Fibroblast of gingiva (primary cell): ENCODE measurements at places on chromosomes 1 and 21.

DNA sequence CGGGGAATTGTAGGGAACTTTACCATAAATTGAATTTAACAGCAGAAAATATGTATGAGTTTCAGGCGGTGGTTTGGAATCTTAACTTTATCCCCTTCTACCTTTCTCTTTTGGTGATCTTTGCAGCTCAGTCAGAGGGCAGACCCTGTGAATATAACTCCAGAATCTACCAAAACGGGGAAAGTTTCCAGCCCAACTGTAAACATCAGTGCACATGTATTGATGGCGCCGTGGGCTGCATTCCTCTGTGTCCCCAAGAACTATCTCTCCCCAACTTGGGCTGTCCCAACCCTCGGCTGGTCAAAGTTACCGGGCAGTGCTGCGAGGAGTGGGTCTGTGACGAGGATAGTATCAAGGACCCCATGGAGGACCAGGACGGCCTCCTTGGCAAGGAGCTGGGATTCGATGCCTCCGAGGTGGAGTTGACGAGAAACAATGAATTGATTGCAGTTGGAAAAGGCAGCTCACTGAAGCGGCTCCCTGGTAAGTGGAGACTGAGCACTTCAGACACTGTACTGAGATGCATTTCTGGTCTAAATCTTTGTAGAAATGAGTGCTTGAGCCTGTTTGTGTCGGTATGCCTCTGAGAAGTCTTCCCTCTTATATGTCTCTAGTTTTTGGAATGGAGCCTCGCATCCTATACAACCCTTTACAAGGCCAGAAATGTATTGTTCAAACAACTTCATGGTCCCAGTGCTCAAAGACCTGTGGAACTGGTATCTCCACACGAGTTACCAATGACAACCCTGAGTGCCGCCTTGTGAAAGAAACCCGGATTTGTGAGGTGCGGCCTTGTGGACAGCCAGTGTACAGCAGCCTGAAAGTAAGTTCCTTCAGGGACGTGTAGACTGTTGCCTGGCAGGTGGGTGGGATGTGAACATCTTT, 1.5 kb downstream of the CCN1 start:
- peak; percentile 72 for DNase-seq

DNA sequence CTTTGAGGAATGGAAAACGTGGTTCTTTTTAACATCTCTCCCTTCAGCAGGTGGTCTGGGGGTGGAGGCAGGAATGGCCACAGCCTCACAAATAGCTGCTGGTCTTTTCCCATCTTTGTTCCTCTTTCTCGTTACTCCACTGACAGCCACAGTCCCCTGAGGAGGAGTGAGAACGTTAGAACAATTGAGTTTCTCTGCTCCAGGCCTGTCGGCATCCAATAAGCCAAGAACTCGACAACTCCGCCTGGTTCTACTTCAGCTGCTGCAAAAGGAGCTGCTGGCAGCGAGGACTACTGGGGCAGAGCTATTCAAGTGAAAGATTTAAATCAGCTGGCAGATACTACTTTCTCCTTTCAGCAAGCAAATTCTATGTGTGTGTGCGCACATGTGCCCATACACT, 169.5 kb upstream of the GALNT2 start:
- DNase-seq = no peak

DNA sequence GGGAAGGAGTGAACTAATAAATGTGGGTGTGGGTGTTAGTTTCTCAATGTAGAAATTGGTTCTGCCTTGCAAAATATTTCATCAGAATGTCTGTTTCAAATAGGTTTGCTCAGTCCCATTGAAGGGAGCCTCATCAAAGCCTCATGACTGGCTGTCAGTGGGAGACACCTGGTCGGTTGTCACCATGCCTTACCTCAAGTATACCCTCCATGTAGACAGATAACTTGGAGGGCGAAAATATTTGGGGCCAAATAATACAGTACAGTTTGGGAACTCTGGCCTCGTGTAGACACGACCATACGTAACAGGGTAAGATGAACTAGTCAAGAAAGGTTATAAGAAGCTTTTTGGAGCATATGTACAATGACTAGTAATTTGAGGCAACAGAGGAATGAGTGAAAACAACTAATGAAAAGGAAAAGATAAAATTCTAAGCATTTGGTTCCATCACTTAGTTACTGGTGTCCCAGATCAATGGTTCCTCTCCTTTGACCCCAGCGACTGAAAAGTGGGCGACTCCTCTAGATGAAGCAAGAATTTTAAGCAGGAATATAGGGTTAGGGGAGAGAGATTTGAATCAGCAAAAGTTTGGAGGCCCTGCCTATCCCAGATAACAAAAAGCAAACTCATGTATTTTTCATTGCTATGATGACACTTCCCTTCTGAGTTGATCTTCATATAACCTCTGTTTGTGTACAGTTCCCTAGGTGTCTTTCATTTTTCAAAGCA, 163.9 kb downstream of the LRRC40 start:
- no peak for DNase-seq

- DNase-seq = no peak
Measured at GRCh38 chr1:42886046-42886739, 39.8 kb downstream of the ZNF691 start.

DNA sequence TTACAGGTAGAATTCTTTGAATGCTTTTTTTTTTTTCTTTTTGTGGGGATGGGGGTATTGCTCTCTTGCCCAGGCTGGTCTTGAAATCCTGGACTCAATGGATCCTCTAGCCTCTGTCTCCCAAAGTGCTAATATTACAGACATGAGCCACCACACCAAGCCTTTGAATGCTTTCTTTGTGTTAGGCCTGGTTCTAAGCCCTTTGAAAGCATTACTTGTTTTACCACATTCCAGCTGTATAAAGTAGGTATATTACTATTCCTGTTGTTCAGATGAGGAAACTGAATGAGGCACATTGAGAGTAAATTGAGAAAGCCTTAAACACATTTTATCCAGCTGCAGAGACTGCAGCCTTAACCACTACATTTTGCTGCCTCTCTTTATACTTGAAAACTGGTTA, 841.8 kb upstream of the ADGRL4 start:
- no peak for DNase-seq

DNA sequence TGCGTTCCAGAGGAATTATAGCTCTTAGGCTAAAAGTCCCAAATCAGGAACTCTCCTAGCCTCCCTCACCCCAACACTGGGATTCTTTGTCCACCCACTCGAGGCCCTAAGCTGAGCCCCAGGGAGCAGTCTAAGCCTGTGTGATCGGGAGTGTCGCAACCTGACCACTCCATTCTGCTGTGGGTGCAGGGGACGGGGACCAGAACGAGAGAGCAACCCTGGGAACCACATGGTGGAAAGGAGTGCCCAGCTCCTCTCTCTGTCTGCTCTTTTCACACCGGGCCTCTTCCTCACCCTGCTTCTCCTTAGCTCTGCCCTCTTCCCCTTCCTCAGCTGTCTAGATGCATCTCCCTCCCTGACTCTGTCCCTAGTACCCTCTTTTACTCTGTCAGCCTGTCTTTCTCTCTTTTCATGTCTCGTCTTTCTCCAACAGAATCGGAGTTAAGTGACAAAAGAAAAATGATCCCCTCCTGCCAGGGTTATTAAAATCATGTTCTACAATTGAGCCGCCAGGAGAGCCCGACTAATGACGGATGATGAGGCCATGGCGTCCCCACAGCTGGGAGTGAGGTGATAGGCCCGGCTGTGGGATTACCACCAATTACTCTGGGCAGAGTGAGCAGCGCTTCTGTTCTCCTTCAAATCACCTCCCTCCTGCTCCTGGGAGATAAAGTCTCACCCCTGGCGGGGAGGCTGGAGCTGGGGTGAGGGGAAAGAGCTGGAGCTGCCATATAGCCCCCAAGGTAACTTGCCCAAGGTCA, 34.5 kb upstream of the CSF3R start:
- DNase-seq = no peak

DNA sequence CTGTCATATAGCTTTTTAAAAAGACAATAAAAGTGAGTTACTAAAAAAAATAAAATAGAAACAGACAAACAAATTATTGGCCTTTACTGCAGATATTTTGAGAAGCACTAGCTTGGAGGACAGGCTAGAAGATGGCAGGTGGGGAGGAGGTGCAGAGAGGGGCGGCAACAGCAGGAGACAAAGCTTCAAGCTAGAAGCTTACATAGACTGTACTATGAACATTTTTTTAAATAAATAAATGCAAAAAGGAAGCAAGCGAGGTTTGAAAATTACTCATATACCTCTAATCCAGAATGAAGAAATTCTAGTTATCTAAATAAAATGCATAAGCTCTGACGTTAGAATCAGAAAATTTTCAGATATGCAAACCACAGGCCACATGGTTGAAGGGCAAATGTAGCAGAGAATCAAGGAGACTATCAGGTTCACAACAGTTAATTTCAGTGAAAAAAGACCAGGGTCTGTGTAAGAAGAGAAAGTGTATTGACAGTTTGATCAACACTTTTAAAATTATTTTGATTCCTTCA, 54.9 kb downstream of the NRIP1 start:
- peak; percentile 60 for DNase-seq

GRCh38 chr1:24644100-24644384, 940 bp downstream of the SRRM1 start:
- no peak for DNase-seq

- no peak for DNase-seq
Measured at GRCh38 chr1:19507516-19507915, 22.2 kb upstream of the CAPZB start.

GRCh38 chr1:16254263-16254928, 17.4 kb upstream of the CPLANE2 start:
- no peak for DNase-seq

GRCh38 chr1:54047384-54048305, 5.4 kb downstream of the TMEM59 start:
- DNase-seq = no peak

DNA sequence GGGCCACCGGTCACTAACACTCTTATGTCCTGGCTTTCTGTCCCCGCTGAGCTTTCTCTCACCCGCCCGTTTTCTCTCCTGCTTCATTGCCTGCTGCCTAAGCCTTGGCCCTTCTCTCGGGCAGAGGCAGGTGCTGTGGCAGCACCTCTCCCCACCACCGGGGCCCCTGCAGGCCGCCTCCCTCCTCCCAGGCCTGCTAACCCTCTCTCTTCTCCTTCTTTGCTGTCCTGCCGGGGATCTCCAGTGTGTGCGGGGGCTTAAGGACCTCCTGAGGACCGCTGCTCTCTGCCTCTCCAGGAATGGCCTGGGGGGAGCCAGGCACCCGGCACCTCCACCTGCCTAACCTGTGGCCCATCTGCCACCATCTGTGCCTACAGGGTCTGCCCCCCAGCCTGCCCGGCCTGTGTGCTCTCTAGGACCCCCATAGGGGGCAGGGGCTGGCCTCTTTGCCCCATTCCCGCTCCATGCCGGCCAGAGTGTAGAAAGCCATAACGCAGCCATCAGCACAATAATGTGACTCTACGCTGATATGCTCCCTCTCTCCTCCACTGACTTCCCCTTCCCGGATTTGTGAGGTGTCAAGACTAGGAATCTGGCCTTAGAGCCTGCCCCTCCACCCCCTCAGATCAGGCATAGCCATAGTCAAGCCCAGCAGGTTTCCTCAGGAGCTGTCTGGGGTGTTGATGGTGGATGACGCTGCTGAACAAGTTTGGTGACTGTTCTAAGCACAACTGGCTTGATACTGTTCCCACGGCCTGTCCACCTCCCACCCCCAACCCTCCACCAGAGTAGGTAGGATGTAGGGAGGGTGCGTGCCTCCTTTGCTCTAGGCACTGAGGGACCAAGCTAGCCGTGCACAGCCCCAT, 6.1 kb upstream of the SFN start:
- no peak for DNase-seq

DNA sequence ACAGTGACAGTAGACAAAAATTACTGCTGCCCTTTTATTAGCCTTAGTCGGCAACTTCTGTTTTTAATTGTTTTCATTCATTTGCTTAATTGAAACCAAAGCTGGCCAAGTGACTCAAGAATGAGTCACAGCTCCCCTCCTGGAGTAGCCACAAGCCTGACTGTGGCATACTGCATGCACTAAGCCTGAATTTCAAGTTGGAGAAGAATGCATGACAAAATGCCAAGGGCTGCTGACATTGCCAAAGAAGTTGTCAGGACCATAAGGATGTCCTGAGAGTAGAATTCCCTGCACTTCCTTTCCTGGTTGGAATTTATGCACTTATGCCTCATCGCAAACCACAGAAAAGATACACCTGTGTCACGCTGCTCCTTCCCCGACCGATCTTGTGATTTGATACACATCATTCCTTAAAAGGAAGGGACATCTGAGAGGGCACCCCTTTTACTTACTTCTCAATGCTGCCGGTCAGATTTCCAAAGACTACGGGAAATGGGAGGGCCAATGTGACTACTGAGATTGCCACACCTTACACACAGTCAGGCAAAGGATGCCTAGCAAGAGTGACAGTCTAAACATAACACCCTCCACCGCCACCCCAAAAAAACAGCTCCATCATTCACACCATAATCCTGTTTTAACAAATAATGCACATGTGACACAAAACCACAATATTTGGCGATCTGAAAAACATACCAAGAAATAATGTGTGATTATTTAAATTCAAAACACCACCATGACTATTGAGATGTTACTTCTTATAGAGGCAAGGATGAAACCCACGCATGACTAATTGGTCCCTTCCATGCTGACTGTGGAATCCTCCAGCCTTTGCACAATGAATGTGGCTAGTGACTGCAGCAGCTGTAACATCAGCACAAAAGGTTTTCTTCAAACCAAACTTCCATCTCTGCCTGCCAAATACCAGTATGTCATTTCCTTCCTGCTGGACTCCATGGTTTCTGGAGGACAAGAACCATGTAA, 28.2 kb downstream of the VAV3 start:
- DNase-seq = peak; percentile 97

DNA sequence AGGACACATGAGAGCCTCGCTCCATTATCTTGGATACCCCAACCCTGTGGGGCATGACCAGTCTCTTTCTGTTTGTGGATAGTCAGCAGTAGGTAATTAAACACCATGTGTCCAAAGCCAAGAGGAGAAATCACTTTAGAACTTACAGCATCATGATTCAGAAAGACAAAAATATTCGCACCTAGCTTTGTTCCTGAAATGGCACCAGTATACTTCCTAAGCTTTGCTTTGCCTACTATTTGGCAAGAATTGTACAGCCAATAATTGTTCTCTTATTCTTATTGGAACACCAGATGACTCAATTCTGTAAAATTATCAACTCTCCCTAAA, 24.2 kb downstream of the TNFRSF9 start:
- no peak for DNase-seq

DNA sequence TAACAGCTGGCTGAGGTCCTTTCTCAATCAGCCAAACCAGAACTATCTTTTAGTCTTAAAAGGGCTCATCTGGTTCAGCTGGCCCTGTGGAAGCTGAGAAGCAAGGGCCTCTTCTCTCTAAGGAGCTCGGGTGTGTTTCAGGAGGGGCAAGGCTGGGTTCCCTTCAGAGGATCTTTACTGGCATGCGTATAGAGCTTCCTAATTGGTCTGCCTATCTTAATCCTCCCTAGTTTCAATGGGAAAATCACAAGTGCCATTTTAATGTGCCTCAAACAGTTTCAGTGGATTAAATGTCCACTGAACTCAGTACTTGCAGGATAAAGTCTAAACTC, 81.5 kb upstream of the LBR start:
- DNase-seq = no peak

- DNase-seq = no peak
Measured at GRCh38 chr21:37339552-37339939, 27.0 kb upstream of the DYRK1A start.

GRCh38 chr1:13616234-13616633, 32.6 kb downstream of the PDPN start:
- DNase-seq = peak; percentile 64
